ENCODE measurements at places on chromosomes 11 and 22.

GRCh38 chr11:126817096-126817495 is 183.5 kb downstream of the KIRREL3 start:
- peaks cover 2% of the 10 kb centered on the region for H3K4me1 ChIP-seq
- H3K4me3 ChIP-seq: no peak overlapping the region
- peaks cover 1% of the 10 kb centered on the region for H3K36me3 ChIP-seq

DNA sequence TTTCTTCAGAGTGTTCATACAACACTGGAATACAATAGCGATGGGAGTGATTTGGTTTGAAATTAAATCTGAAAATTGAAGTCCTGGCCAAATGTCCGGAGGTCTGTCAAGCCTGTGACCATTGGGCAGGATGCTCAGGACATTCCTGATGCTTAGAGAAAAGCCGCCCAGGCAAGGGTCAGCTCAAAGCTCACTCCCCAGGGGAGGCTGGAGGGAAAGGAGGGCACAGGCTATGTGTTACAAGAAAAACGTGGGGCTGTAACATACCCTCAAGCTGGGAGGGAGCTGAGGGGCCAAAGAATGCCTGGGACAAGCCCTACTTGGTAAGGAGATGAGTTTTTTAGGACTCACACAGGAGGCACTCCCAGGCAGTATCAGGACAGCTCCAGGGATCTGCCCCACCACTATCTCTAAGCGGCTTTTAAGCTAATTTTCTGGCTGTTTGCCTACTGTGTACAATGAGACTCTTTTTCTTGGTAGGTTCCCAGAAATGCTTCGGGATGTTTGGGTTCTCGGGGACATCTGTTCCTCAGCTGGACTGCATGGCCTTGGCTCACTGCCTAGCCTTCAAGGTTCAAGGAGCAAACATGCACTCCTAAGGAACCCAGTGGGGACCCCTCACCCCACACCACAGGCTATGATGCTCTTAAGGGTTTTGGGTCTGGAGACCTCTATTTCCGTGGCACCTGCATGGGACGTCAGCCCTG is 500.1 kb downstream of the BRD1 start:
- no peaks in the 10 kb centered on the region for H3K27me3 ChIP-seq
- no peaks in the 10 kb centered on the region for H3K4me1 ChIP-seq
- no peak for DNase-seq
- H3K36me3 ChIP-seq: no peaks in the 10 kb centered on the region

GRCh38 chr22:29205594-29206371 is at the start of gene EMID1:
Gene EMID1 (plus strand): TSS chr22:29205896. CDS start chr22:29206039, 143 bp downstream.
- DNase-seq: peak; percentile 55
- H3K27me3 ChIP-seq: peaks cover 48% of the 10 kb centered on the region
- H3K36me3 ChIP-seq: no peaks in the 10 kb centered on the region
- peak within 1 kb of the TSS; percentile 46 for H3K4me3 ChIP-seq

GRCh38 chr11:7636350-7636749 is 37.0 kb downstream of the CYB5R2 start:
- no peaks in the 10 kb centered on the region for H3K27me3 ChIP-seq
- H3K4me1 ChIP-seq: peaks cover 1% of the 10 kb centered on the region
- no peak overlapping the region for H3K4me3 ChIP-seq
- H3K27ac ChIP-seq: no peak overlapping the region
- DNase-seq: no peak
- H3K36me3 ChIP-seq: peaks cover 11% of the 10 kb centered on the region

- H3K4me3 ChIP-seq: peak overlapping the region; percentile 92
- no peaks in the 10 kb centered on the region for H3K27me3 ChIP-seq
- H3K27ac ChIP-seq: peak overlapping the region; percentile 93
- peaks cover 12% of the 10 kb centered on the region for H3K36me3 ChIP-seq
These were observed 8.1 kb downstream of the IGSF9B start for GRCh38 chr11:133948711-133949110.

GRCh38 chr11:121773076-121773475 is 320.3 kb upstream of the SORL1-AS1 start:
- no peak for DNase-seq
- no peaks in the 10 kb centered on the region for H3K36me3 ChIP-seq
- no peaks in the 10 kb centered on the region for H3K4me1 ChIP-seq
- no peak overlapping the region for H3K27ac ChIP-seq

GRCh38 chr11:125407046-125407445 is 89.0 kb downstream of the FEZ1 start:
- H3K4me3 ChIP-seq: no peak overlapping the region
- H3K4me1 ChIP-seq: peaks cover 2% of the 10 kb centered on the region
- H3K36me3 ChIP-seq: no peaks in the 10 kb centered on the region
- H3K27me3 ChIP-seq: peaks cover 39% of the 10 kb centered on the region
- DNase-seq: no peak
- H3K27ac ChIP-seq: no peak overlapping the region

DNA sequence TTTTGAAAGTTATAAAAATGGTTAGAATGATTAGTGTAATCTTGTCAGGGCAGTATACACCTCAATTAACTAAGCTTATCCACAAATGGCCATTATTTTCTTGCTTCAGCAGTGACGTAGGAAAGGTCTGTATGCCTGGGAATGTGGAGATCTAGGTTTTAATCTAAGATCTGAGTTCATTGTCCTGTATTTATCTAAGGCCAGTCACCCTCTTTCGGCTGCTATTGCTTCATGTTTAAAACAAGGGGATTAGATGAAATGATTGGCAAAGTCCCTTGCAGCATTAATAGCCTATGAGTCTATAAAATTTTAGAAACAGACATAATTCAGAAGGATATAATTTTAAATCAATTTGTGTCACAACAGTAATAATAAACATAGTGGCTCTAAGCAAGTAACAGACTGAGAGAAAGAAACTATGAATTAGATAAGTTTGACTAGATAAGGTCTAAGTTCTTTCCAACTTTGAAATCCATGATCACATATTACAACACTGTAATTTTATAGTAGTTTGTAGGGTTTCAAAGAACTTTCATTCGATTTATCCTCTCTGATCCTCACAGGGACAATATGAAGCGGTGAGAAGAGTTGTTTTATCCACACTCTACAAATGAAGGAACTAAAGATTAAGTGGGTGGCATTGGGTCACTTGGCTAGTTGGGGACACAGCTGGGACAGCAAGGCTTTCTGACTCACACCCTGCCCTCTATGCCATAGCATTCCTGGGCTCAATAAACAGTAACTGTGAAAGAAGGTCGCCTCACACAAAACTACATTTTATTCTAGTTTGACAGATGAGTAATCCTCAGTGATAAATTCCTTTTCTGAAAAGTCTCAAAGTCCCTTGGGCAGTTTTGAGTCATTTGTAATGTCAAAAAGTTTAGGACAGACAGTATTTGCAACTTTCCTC is 60.6 kb upstream of the RDX start:
- H3K36me3 ChIP-seq: peaks cover 2% of the 10 kb centered on the region
- H3K4me3 ChIP-seq: no peak overlapping the region
- H3K27me3 ChIP-seq: no peaks in the 10 kb centered on the region
- H3K4me1 ChIP-seq: peaks cover 3% of the 10 kb centered on the region
- no peak for DNase-seq
- H3K27ac ChIP-seq: no peak overlapping the region

GRCh38 chr22:37607010-37607934 is 1.4 kb upstream of the GGA1 start:
- peaks cover 49% of the 10 kb centered on the region for H3K4me1 ChIP-seq
- DNase-seq: peak; percentile 97

- peaks cover 2% of the 10 kb centered on the region for H3K27me3 ChIP-seq
- H3K4me3 ChIP-seq: peak overlapping the region; percentile 100
- peak overlapping the region; percentile 100 for H3K27ac ChIP-seq
- H3K4me1 ChIP-seq: peaks cover 52% of the 10 kb centered on the region
- peaks cover 39% of the 10 kb centered on the region for H3K36me3 ChIP-seq
These were observed 585 bp upstream of the NEAT1 start for GRCh38 chr11:65421794-65422632.

- H3K27me3 ChIP-seq: no peaks in the 10 kb centered on the region
- no peak overlapping the region for H3K4me3 ChIP-seq
- peaks cover 27% of the 10 kb centered on the region for H3K4me1 ChIP-seq
- no peak overlapping the region for H3K27ac ChIP-seq
- no peaks in the 10 kb centered on the region for H3K36me3 ChIP-seq
These were observed 25.4 kb upstream of the MYH9 start for GRCh38 chr22:36413022-36413775.

DNA sequence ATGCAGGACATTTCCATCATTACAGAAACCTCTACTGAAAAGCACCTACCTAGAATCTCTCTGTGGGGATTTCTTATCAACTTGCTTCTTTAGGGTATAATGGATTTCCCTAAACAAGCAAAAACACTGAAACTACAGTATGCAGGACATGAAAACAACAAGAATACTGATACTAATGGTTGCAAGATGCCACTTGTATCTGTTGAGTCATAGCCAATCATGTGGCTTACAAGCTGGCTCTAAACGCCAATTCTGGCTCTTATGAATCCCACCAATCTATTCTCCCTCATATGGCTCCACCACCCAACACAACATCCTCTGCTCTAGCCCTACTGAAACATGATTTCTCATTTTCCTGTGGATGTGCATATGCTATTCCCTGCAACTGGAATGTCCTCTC is 22.6 kb downstream of the TENM4 start:
- no peaks in the 10 kb centered on the region for H3K27me3 ChIP-seq
- no peak for DNase-seq
- H3K36me3 ChIP-seq: no peaks in the 10 kb centered on the region
- no peak overlapping the region for H3K27ac ChIP-seq

- no peaks in the 10 kb centered on the region for H3K36me3 ChIP-seq
- peaks cover 11% of the 10 kb centered on the region for H3K27me3 ChIP-seq
- H3K27ac ChIP-seq: no peak overlapping the region
- no peak overlapping the region for H3K4me3 ChIP-seq
These were observed 52.2 kb upstream of the CEP126 start for GRCh38 chr11:101862391-101863233.

GRCh38 chr11:58334708-58335107 is 24.2 kb downstream of the OR5B17 start:
- no peak overlapping the region for H3K4me3 ChIP-seq
- H3K27me3 ChIP-seq: peaks cover 2% of the 10 kb centered on the region
- no peaks in the 10 kb centered on the region for H3K36me3 ChIP-seq

- no peak overlapping the region for H3K27ac ChIP-seq
- H3K4me3 ChIP-seq: no peak overlapping the region
- no peak for DNase-seq
- H3K4me1 ChIP-seq: no peaks in the 10 kb centered on the region
These were observed 20.4 kb upstream of the LDLRAD3 start for GRCh38 chr11:35923452-35923851.

DNA sequence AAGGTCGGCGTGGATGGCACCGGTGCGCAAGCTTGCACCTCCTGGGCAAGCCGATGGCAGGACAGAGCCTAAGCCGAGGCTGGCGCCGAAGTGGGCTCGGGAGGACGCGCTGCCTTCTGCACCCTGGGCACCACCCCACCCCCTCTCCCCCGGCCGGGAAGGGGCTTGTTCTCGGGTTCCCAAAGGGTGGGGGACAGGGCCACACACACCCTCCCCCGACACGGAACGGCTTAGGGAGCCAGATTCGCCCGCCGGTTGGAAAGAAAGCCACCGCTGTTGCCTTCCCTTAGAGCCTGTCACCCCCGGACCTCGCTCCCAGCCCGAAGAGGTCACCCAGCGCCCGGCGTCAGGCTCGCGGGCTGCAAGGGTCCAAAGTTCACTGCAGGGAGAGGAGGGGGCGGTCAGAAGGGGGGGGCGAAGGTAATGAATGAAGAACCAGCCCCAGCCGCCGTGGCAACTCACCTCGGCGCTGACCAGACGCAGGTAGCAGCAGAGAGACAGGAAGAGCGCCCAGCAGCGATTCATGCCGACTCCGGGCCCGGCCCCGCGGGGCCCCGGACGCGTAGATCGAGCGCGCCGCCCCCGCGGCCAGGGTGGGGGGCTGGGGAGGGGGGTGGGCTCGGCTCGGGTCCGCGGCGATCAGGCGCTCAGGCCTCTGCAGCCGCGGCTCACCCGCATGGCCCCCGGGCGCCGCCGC is 1.2 kb downstream of the PDGFB start:
- DNase-seq: peak; percentile 51
- H3K36me3 ChIP-seq: peaks cover 2% of the 10 kb centered on the region
- peak overlapping the region; percentile 45 for H3K4me3 ChIP-seq
- H3K27ac ChIP-seq: no peak overlapping the region
- H3K4me1 ChIP-seq: peaks cover 19% of the 10 kb centered on the region
- H3K27me3 ChIP-seq: peaks cover 64% of the 10 kb centered on the region

GRCh38 chr11:126583101-126583500 is 227.6 kb downstream of the ST3GAL4 start:
- H3K36me3 ChIP-seq: no peaks in the 10 kb centered on the region
- no peak overlapping the region for H3K27ac ChIP-seq
- H3K27me3 ChIP-seq: no peaks in the 10 kb centered on the region
- DNase-seq: no peak
- H3K4me1 ChIP-seq: no peaks in the 10 kb centered on the region

- peaks cover 71% of the 10 kb centered on the region for H3K27me3 ChIP-seq
- peak overlapping the region; percentile 81 for H3K4me3 ChIP-seq
- DNase-seq: no peak
These were observed 3.1 kb upstream of the CALCA start for GRCh38 chr11:14975252-14975587.

GRCh38 chr11:75565221-75565814 is 3.3 kb downstream of the SERPINH1 start:
- H3K27ac ChIP-seq: peak overlapping the region; percentile 40
- H3K4me3 ChIP-seq: no peak overlapping the region
- DNase-seq: no peak
- peaks cover 4% of the 10 kb centered on the region for H3K27me3 ChIP-seq
- H3K4me1 ChIP-seq: peaks cover 37% of the 10 kb centered on the region
- H3K36me3 ChIP-seq: peaks cover 10% of the 10 kb centered on the region

DNA sequence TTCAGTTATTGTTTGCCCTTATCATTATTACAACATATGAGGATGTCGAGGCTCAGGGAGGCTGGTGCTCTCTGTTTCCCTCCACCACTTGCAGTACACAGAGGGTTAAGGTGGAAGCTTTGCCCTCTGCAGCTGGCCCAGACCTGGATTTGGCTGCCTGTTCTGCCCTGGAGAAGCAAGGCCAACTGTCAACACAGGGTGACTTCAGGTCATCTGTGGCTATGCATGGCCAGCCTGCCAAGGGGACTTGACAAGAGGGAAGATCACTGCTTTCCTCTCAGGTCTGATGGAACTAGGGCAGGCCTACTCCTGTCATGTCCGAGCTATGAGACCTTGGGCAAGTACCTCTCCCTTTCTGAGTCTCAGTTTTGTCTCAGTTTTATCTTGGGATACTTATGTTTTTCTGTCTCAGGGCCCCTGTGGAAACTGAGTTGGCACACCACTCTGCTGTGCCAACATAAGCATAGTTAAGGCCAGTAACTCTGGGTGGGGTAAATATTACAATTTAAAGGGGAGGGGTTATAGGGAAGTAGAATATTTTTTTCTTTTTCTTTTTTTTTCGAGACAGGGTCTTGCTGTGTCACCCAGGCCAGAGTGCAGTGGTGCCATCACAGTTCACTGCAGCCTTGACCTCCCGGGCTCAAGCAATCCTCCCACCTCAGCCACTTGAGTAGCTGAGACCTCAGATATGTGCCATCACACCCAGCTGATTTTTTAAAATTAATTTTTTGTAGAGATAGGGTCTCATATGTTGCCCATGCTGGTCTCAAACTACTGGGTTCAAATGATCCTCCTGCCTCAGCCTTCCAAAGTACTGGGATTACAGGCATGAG is 2.4 kb upstream of the THRSP start:
- no peak for DNase-seq
- peaks cover under 1% of the 10 kb centered on the region for H3K27me3 ChIP-seq
- no peak overlapping the region for H3K4me3 ChIP-seq
- H3K4me1 ChIP-seq: no peaks in the 10 kb centered on the region
- no peaks in the 10 kb centered on the region for H3K36me3 ChIP-seq
- no peak overlapping the region for H3K27ac ChIP-seq

Data from activated naive CD8-positive, alpha-beta T cell treated with anti-CD3 and anti-CD28 coated beads, Interleukin-2, amount 10 ng/mL, durations not matched to agents 7 days and 5 days (primary cell).